Epithelial cell of prostate (primary cell): ENCODE measurements at places on chromosomes 5 and 9.

DNA sequence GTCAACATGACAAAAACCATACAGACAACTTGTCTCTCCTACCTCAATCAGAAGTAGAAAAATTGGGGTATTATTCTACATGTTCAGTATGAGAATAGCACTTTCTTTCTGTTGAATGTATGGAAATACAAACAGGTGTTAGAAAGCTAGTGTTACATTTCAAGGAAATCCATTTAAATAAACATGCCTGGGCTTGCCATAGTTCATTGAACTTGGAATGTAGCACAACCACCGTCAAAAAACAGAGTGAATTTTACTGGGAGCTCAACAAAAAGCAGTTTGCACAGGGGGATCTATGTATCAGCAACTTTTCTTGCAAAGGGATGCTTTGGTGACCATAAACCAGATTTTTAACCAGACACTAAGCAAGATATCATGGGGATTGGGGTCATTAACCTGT is 307.9 kb upstream of the SMARCA2 start:
- DNase-seq: peak; percentile 3

GRCh38 chr5:71782393-71782770 is 63.3 kb downstream of the CARTPT start:
- no peak for DNase-seq

- DNase-seq: no peak
Observed at GRCh38 chr9:135045928-135046738, 41.3 kb upstream of the OLFM1 start.

DNA sequence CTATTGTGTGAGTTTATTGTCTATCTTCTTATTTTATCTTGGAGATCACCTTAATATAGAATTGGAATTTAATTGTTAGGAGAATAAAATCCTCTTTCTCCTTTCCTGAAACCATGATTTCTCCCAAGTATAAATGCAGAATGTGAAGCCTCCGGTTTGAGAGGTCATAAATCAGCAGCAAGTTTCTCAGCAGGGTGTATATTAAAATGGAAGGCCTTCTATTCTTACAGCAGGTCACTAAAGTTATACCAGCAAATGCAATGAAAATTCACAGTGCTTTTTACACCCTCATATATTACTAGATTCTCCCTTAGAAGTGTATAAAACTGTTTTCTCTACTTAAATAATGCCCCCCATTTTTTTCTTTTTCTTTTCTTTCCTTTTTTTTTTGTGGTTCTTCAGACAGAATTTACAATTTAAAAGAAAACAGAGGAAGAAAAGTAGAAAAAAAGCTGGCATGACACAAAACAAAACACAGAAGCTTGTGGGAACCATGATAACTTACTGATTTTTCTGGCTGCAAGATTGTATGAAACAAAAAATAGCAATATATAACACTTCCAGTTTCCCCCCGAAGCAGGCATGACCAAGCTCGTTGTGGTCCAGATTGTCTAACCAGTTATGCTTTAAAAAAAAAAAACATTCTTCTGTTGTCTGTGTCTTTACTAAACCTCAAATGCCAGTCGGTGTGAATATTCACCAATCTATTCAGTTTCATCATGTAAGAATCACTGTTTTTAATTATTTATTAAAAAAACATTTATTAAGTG is 211.2 kb downstream of the RAB3C start:
- DNase-seq: no peak

- no peak for DNase-seq
Observed at GRCh38 chr5:44536650-44537260, 147.5 kb upstream of the FGF10 start.

DNA sequence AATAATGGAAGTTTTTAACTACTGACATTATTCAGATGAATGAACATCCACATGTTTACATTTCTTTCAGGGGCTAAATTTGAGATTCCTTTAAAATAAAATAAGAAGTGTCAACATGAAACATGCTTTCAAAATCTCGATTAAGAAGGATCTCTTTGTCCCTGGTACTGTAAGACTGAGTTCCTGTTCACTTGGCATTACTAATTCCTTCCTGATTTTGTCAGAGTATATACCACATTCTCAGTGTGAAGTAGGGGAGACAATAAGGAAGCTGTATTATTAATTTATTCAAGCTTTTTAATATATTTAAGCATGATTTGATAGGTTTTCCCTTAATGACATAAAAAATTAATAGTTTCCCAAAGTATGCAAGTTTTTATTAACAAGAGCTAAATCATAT is 81.5 kb upstream of the GRHPR start:
- no peak for DNase-seq

- DNase-seq: no peak
Observed at GRCh38 chr9:96203867-96204501, 98.0 kb downstream of the HSD17B3 start.

- DNase-seq: no peak
Observed at GRCh38 chr9:136576269-136576626, 30.4 kb upstream of the NOTCH1 start.

DNA sequence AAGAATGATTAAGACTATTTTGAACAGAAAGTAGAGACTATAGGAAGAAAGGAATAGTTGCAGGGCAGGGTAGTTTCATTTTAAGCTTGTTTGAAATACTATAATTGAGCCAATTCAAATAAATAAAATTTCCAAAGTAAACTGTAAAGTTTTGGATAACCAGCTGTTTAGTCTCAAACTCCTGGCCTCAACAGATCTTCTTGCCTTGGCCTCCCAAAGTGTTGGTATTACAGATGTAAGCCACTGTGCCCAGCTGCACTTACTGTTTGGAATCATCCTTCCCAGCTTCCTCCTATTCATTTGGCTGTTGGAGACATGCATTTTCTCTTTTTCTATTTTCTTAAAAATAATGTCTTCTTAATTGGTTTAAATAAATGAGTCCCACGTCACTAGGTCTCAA is 231.0 kb downstream of the NNT start:
- no peak for DNase-seq

GRCh38 chr5:147628058-147628895 is 118.4 kb upstream of the DPYSL3 start:
- peak; percentile 6 for DNase-seq

GRCh38 chr5:57111993-57112392 is 61.9 kb upstream of the GPBP1 start:
- no peak for DNase-seq

DNA sequence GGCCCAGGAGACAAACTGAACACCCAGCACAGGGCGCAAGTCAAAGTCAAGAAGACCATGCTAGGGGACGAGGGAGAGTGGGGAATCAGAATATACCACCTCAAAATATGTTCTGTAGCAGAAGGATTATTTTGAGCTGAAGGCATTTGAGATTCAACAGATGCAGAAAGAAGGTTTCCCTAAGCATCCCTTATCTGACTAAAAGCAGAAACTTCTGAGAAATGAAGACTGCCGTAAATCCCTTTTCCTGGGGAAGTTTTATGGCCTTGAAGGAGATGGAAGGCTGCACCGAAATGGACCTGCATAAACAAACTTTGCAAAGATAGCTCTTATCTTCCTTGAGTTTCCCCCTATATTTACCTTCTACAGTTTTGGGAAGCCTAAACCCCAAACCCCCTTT is 72.8 kb downstream of the PTTG1 start:
- DNase-seq: no peak

DNA sequence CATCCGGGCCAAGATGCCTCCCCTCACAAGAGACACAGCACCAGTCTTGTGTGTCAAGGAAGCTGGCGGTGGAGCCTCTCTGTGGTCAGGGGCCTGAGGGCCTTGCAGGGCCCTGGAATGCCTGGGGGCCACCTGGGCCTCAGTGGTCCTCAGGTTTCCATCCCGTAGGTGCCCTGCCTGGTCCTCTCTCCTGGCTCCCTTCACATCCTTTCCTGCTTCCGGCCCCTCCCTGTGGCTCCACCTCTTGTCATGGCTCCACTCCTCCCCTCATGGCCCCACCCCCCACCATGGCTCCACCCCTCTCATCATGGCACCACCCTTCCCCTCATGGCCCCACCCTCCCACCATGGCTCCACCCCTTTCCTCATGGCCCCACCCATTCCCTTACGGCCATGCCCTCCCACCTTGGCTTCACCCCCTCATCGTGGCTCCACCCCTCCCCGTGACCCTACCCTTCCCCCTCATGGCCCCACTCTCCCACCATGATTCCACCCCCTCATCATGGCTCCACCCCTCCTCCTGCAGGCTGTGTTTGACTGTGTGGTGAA is 175.8 kb downstream of the CACNA1B start:
- no peak for DNase-seq

DNA sequence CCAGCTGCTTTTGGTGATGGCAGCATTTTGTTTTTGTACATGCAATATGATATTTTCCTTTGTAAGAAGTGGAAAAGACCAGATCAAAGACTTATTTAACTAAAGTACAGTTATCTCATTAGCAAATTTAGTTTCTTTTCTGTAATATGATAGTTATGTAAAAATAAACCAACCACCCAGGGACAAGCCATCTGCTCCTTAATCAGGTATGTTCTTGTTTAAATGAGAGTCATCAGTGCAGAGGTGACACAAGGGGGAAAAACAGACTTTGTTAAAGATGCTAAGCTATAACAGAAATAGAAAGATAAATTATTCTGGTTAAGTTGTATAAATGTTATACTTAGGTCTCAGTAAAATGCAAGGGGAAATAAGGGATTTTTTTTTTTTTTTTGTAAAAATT is 805.7 kb upstream of the SEMA6A start:
- DNase-seq: no peak

DNA sequence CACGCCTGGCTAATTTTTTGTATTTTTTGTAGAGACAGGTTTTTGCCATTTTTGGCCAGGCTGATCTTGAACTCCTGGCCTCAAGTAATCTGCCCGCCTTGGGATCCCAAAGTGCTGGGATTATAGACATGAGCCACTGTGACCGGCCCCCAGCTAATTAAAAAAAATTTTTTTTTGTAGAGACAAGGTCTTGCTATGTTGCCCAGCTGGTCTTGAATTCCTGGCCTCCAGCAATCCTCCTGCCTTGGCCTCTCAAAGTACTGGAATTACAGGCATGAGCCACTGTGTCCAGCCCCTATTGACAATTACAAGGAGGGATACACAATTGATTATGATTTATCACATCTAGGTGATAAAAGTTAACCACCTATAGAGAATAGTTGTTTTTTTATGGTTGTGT is 59.5 kb downstream of the NR2F1 start:
- no peak for DNase-seq

DNA sequence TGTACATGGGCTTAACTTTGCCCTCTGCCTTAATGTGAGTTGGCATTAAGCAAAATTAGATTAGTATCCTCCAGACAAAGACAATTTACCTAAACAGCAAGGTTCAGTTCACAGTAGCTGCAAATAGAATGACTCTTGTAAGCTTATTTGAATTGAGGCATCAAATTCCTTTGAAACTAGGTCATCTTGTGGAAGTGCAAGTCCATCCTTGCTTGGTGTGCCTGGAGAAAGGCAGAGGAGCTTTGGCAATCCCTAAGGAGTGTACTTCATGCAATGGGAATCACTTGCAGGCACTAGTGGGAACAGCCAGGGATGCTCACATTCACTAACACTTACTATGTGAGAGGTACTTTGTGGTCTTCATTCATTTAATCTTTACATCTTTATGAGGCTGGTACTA is 118.3 kb downstream of the DRD1 start:
- DNase-seq: peak; percentile 26

DNA sequence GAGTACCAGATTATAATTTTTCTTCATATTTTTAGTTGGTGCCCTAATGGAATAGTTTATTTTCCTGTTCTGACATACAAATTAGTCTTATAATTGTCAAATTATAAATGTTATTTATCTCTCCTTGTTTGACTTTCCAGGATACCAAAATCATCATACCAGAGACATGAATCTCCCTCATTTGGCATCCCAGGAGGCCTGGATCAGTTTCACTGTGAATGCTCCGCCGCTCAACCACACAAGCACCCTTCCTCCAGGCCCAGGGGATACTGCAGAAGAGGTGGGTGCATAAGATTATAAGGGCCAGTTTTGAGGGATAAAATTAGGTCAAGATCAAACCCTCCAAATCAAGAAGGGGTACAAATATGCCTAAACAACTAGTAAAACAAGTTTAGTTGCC is 1229.3 kb downstream of the CDH12 start:
- DNase-seq: no peak

- no peak for DNase-seq
Observed at GRCh38 chr5:132759114-132760048, 12.2 kb downstream of the CCNI2 start.

DNA sequence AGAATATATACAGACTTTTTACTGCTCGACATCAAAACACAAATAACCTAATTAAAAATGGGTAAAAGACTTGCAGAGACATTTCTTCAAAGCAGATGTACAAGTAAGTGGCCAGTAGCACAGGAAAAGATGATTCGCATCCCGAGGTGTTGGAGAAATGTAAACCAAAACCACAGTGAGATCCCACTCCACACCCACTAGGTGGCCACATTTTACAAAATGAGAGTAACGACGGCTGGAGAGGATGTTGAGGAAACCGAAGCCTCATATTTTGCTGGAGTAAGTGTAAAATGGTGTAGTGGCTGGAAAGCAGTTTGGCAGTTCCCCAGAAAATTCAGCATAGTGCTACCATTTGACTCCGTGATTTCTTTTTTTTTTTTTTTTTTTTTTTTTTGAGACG is 21.3 kb upstream of the GBGT1 start:
- DNase-seq: peak; percentile 20

DNA sequence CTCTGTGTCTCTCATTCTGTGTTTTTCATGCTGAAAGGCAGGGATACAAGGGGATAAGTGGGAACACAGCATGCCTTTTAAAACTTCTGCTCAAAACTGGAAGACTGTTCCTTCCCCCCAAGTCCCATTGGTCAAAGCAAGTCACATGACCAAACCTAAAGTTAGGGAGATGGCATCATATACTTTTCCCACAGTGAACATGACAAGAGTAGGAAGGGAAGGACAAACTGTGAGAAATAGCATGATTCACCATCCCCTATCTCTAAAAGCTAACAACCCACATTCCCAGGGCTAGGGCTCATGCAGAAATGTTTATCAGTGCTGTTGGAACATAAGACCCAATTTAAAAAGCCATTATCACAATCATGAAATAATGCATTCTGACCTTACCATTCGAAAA is 24.2 kb upstream of the SHISAL2B start:
- DNase-seq: peak; percentile 73

GRCh38 chr9:69805962-69806515 is 14.6 kb upstream of the CFAP95 start:
- DNase-seq: no peak

DNA sequence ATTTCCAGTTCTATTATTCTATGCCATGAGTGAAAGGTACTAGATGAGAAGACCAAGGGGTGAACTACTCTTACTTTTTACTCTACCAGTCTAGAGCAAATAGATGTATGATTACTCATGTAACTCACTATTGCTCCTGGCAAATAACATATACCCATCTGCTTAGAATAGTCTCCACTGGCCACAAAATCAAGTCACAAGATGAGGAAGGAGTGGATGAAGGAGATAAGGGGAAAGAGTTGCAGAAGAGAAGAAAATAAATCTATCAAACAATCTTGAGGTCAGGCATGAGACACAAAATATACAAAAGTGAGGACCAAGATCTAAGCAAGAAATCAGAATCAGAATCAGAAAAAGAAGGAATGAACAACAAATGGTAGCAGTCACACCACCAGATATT is 13.7 kb upstream of the NR4A3 start:
- DNase-seq: no peak
